Stimulated activated CD4-positive, alpha-beta T cell treated with anti-CD3 and anti-CD28 coated beads, Interleukin-4, amount 100 ng/mL, for 48 hours (primary cell): ENCODE measurements at places on chromosomes 11 and 22.

GRCh38 chr22:38461414-38462081 is 6.3 kb upstream of the KDELR3 start:
- peak; percentile 59 for DNase-seq

GRCh38 chr11:16780698-16781550 is 42.5 kb downstream of the C11orf58 start:
- no peak for DNase-seq

GRCh38 chr11:30218278-30218677 is 12.5 kb upstream of the FSHB start:
- no peak for DNase-seq

DNA sequence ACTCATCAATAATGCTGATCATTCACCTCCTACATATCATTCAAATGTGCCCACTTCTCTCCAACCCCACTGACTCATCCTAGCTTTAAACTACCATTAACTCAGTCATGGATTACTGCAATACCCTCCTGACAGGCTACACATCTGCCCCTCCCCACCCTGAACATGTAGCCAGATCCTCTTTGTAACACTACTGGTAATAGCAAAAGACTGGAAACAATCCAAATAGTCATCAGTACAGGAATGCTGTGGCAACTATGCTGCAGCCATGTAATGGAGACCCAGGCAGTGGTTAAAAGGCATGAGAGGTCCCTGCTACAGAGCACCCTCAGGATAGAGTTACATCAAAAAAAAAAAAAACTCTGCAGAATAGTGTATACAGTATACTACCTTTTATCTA is 16.6 kb downstream of the SLC43A3 start:
- DNase-seq, result no peak

- DNase-seq, result no peak
Observed at GRCh38 chr11:63273685-63274084, 30.3 kb upstream of the SLC22A25 start.

DNA sequence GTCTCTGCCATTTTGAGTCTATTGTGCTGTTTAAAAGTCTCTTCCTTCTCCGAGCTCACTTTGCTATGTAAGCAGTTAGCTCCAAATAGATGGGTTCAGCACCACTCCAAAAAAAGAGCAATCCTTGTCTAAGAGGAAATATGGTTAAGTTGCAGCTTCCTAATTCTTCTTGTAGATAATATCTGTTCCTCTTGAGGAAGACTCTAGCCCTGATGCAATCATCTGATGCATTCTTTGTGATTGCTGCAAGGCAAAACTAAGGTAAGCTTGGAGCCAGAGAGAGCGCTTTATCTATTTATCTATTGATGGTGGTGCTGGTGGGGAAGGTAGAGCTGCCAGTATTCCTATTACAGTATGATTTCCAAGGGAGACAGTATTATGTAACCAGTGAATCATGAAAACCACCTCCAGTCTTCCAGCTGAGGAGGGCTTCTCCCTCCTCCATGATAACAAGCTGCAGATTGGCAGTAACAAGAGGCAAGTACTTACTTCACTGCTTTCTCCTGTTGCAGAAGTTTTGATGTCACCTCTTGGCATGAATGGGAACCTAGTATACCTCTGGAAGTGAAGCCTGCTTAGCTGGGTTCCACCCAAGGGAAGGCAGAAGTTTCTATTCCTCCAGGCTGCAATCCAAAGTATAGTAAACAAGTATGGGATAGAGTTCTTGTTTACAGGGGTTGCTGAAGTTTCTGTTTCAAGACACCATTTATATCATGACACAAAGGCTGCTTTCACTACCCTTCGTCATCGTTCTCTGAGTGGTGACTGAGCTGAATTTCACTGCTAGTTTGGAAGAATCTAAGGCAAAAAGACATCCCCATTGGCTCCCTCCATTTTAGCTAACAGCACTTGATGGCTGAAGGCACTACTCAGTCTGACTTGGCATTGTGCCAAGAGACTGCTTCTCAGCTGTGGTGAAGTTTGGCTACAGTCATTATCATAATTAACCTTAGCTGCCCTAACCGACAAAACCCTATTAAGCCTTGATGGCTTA is 49.7 kb downstream of the FDX1 start:
- no peak for DNase-seq

- no peak for DNase-seq
Observed at GRCh38 chr22:19892925-19893324, 38.3 kb upstream of the GNB1L start.

DNA sequence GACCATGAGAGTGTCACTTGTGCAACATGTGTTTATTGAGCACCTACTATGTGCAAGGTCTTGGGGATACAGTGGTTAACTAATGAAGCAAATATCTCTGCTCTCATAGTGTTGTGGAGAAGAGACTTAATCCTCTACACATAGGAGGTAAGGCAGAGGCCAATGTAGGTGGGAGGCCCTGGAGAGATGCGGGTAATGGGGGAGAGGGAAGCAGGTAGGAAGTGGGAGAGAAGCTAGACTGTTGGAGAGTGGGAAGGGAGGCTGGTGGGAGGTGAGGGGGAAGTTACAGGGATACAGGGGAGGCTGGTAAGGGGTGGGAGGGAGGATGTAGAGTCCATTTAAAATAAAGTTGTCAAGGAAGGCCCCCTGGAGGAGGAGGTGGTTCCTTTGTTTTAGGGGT is 240.0 kb downstream of the MIAT start:
- no peak for DNase-seq

- DNase-seq, result no peak
Observed at GRCh38 chr11:124669193-124669592, 4.3 kb downstream of the SIAE start.

DNA sequence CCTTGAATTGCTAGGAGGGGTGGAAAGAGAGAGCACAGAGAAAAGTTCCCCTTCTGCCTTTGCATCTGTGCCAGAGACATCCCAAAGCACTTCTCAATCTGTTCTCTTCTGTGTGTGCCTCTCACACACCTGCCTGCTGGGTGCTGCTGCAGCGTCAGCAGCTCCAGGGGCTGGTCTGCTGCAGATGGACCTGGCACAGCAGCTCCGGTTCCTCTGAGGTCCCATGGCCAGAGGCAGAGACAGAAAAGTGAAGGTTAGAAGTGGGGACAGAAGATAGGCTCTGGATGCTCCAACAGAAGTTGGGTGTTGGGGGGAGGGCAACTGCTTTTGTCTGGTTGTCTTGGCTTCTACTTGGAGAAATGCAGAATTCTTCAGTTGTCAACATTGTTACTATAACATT is 48.9 kb upstream of the KIRREL3 start:
- DNase-seq, result no peak

GRCh38 chr11:5992604-5993251 is 5.9 kb upstream of the OR52L1 start:
- DNase-seq, result no peak
